ENCODE measurements at places on chromosomes 6 and 20.
A peak's percentile ranks its signal among the peaks of the same experiment; 100 is the strongest.

DNA sequence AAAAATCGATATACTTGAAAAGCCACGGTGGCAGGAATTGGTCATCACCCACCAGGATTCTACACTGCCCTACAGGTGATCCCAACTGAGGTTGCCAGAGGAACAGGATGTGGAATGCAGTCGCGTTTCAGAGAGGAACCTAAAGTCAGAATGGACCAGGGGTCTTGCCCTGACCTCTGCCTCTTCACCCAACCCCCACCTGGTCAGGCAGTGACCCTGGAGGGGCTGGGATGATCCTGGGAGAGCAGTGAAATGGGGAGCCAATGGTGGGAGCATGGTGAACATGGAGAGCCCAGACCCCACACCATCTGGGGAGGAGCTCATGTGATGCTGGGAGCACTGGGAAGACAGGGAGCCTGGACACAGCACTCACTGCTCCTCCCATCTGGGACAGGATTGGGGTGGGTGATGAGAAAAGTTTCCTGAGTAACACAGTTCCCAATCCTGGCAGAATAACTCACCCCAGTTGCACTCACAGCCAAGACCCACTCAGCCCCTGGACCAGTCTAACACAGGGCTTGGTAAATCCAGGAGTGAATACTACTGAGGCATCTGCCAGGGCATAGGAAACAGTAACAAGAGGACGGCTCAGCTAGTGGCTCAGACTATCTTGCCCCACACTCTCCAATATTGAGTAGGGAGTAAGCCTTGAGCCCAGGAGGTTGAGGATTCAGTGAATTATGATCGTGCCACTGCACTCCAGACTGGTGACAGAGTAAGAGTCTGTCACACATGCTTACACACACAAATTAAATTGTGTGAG is 1.7 kb upstream of the ULBP2 start:
- no peak for DNase-seq
- no peak overlapping the region for H3K4me3 ChIP-seq
- no peak overlapping the region for H3K27ac ChIP-seq
- H3K36me3 ChIP-seq, result no peaks in the 10 kb centered on the region
- peaks cover 58% of the 10 kb centered on the region for H3K27me3 ChIP-seq

DNA sequence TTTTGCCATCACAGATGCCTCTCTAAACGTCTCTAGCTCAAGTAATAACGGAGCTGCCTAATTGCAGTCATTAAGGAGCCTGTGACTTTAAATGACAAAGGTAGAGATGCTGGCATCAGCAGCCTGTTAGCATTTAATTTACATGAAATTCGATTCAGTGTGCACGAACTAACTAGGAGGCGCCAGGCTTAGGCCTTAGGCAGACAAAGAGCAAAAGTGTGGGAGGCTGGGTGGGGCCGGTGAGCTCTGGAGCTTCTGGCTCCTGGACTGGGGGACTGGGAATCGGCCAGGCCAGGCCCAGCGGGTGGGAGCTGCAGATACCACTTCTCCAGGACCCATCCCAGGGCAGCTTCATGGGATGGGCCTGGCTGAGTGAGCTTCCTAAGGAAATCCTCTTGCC is 170.0 kb upstream of the AGPAT4 start:
- H3K4me1 ChIP-seq, result no peaks in the 10 kb centered on the region
- DNase-seq, result no peak

DNA sequence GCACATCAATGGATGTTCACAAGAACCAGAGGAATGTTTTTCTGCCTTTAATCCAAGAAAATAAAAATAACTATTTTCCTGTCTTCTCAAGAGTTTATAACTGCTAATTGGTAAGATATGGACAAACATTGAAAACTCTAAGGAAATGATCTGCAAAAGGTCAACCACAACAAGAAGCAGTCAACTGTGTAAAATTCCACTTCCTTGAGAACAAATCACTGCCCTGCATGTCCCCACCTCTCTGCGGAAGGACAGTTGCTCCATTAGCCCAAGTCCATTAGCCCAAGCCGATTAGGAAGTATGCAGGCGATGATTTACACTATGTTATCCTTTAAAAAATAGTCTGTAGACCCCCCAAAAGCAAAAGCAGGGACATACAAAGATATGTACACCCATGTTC is 27.6 kb downstream of the SLC22A23 start:
- H3K4me3 ChIP-seq, result no peak overlapping the region
- no peak overlapping the region for H3K27ac ChIP-seq
- no peak for DNase-seq
- H3K27me3 ChIP-seq, result no peaks in the 10 kb centered on the region
- H3K36me3 ChIP-seq, result no peaks in the 10 kb centered on the region

- peak; percentile 13 for DNase-seq
- H3K36me3 ChIP-seq, result no peaks in the 10 kb centered on the region
- H3K27ac ChIP-seq, result no peak overlapping the region
- no peak overlapping the region for H3K4me3 ChIP-seq
- H3K27me3 ChIP-seq, result no peaks in the 10 kb centered on the region
These were observed 159.8 kb downstream of the ZFP64 start for GRCh38 chr20:52031563-52032303.
